ENCODE measurements at places on chromosomes 11 and 22.

DNA sequence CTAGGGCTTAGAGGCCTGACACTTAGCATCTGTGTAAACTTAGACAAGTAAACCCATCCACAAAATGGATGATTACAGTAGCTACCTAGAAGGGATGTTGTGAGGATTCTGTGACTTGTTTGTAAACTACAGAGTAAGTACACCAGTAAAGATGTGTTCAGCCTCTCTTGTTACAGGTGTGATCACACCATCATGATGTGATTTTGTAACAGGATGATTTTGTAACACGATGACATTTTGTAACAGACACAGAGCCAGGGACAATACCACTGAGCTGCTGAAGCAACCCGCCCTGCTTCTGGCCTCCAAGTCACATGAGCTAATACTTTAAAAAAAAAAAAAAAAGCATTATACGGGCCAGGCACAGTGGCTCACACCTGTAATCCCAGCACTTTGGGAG is 17.0 kb downstream of the FADD start:
- DNase-seq: no peak

- DNase-seq: no peak
Observed at GRCh38 chr11:43786016-43786415, 94.6 kb upstream of the ALKBH3 start.

DNA sequence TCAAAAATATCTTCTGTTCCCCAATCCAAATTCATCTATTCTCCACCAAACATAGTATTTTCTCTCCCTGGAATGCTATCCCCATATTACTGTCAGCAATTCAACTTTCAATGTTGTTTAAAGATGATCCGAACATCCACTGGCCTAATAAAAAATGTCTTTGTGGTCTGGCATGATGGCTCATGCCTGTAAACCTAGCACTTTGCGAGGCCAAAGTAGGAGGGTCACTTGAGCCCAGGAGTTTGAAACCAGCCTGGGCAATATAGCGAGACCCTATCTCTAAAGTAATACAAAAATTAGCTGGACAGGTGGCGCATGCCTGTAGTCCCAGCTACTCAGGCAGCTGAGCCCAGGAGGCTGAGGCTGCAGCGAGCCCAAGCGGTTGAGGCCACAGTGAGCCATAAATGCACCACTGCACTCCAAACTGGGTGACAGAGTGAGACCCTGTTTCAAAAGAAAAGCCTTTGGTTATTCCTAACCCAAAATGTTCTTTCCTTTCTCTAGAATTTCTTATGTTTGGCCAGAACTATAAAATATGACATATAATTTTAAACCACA is 29.8 kb downstream of the SIK3 start:
- no peak for DNase-seq

GRCh38 chr11:125833016-125833415 is at the start of gene PATE4:
TSS of gene PATE4 (plus strand) at chr11:125833316. CDS start at chr11:125833360, 44 bp downstream.
- no peak for DNase-seq

- DNase-seq: no peak
Observed at GRCh38 chr11:16295592-16295991, 60.8 kb downstream of the SOX6 start.

- no peak for DNase-seq
Observed at GRCh38 chr11:44833877-44834452, 107.2 kb downstream of the TSPAN18 start.

GRCh38 chr11:19349340-19350025 is 108.7 kb upstream of the E2F8 start:
- DNase-seq: no peak

DNA sequence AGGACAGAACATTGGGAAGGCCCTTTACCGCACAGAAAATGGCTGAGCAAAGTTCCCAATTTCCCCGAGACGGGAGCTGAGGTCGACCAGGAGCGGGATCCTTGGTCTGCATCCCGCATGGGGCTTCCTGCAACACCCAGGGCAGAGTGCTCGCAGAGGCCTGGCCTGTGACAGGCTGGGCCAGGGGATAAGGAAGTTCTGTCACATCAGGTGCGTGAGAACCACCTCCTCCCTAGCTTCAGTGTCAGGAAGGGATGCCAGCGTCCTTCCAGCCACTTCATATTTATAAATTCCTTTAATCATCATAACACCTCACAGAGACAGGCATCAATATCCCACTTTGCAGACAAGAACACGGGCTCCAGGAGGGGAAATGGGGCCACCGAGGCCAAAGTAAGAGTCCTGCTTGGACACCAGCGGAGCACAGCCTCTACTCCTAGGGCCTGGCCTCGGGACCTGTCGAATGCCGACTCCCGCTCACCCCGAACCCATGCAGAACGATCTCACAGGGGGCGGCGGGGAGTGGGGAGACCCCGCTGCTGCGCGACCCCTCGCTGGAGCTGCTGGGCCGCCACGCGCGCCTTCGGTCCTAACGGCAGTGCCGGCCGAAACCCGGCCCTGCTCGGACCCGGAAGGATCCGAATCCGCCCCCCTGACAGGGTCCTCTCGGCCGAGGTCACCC is 532 bp downstream of the BET1L start:
- DNase-seq: no peak

DNA sequence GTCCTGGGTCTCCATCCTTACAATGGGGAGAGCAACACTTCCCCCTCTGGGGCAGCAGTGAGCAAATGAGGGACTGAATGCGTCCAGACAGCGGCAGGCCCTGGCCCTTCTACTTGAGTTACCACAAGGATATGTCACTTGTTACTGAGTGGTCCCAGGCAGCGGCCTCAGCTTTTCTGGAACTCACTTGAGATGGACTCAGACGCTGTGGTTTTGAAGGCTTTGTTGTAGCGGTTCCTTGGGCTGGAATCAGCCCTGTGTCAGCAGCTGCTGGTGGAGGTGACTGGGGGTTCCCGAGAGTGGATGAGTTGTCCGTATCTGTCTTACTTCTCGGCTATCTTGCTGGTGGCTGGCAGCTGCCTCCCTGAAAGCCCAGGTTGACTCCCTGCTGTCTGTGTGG is 77.0 kb downstream of the MICAL2 start:
- no peak for DNase-seq

DNA sequence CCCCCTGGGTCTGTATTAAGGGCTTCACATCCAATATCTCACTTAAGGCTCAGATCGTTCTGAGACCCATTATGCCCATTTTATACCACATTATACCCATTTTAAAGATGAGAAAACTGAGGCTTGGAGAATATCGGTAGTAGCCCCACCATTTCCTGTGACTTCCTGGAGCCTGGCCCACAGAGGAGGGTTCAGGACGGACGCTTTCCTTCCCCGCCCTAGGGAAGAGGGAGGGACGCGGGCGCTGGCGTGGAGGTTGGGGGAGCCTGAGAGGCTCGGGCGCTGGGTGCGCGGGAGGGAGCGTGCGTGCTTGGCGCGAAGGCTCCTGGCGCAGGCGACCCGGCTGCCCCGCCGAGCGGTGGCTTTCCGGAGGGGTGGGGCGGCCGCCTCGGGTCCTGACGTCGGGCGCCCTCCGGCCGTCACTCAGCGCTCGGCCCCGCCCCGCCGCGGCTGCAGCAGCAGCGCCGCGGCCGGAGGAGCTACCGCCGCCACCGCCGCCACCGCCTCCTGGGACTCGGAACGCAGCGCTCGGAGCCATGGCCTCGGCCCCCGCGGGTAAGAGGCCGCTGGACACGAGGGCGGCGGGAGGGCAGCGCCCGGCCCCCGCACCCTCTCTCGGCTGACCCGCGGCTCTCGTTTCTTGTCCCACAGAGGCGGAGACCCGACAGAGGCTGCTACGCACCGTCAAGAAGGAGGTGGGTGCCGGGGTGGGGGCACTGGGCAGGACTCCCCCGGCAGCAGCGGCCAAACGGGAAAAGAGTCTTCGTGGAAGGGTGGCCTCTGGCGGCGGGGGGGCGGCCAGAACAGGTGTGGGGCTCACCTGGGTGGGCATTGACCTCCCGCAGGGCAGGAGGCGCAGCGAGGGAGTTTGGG is at the start of gene SGSM1:
Gene SGSM1 (plus strand): TSS at position 422 of the 873 bp plus-strand sequence. CDS start 115 bp downstream, at position 537.
- peak; percentile 51 for DNase-seq

- DNase-seq: peak; percentile 73
Observed at GRCh38 chr11:60831143-60831500, 10.8 kb upstream of the CCDC86 start.

- no peak for DNase-seq
Observed at GRCh38 chr11:109236696-109237095, 185.3 kb upstream of the C11orf87 start.

- no peak for DNase-seq
Observed at GRCh38 chr11:8087185-8087584, 6.2 kb downstream of the TUB start.

- no peak for DNase-seq
Observed at GRCh38 chr11:3732671-3733436, 61.7 kb upstream of the CHRNA10 start.

- no peak for DNase-seq
Observed at GRCh38 chr11:45658292-45658991, 7.0 kb downstream of the CHST1 start.

DNA sequence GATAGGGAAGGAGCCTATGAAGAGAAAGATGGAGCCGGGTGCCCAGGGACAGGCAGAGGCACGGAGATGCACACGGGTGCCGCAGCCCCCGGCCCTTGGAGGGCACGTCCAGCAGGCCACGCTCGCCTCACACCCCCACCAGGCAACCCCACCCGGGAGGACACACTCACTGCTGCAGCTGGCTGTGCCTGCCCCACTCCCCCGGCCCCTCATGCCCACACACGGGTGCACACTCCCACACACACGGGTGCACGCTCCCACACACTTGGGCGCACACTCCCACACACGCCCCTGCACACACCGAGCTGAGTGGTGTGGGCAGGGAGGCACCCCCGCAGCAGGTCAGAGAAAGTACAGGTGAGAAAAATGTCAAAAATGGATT is 1.1 kb downstream of the MOB2 start:
- no peak for DNase-seq

- no peak for DNase-seq
Observed at GRCh38 chr11:106625566-106625965, 392.7 kb downstream of the GUCY1A2 start.

- no peak for DNase-seq
Observed at GRCh38 chr11:113906516-113906915, 1.9 kb downstream of the HTR3B start.

DNA sequence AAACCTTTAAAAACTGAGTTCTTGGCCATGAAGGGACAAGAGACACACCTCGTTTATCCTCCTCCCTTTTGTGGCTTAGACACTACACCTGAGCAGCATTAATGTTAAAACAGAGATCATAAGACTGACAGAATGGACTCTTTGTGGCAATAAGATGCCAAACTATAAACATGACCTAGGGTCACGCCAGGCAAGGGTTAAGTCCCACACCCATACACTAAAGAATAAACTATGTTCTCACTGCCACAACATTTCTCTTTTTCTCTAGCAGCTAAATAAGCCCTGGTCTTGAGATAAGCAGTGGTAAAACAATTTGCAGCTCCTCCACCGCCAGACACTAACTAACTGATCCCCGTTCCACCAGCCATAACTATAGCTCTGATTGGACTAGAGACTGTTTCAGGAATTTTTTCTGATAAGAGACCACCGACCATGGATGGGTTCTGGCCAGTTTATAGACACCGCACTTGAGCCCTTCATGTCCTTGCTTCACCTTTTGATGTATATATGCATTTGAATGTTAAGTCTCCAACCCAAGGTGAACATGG is 4.9 kb upstream of the SLCO2B1 start:
- DNase-seq: no peak

DNA sequence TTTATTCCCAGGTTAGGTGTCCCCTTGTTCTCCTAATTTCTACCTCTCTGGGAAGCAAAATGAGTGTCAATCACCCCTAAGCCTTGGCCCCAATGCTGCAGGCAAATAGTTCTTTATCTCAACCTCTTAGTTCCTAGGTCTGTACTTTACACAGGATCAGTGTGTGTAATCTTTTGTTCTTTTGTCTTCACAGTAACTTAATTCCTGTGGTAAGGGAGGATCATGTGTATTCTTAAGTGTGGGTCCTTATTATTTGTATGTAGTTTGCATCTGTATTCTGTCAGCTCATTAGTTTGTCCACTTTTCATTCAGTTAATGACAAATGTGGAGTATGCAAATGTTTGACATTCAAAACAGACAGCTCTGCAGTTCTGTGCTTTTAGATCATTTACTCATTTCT is 166.7 kb downstream of the FAT3 start:
- no peak for DNase-seq

GRCh38 chr22:24086310-24086709 is 75.2 kb downstream of the CABIN1 start:
- no peak for DNase-seq

GRCh38 chr11:16867097-16867496 is 128.7 kb downstream of the C11orf58 start:
- no peak for DNase-seq

- no peak for DNase-seq
Observed at GRCh38 chr11:110989428-110990133, 255.9 kb upstream of the POU2AF2 start.

GRCh38 chr11:76849376-76849775 is 11.3 kb upstream of the ACER3 start:
- no peak for DNase-seq

DNA sequence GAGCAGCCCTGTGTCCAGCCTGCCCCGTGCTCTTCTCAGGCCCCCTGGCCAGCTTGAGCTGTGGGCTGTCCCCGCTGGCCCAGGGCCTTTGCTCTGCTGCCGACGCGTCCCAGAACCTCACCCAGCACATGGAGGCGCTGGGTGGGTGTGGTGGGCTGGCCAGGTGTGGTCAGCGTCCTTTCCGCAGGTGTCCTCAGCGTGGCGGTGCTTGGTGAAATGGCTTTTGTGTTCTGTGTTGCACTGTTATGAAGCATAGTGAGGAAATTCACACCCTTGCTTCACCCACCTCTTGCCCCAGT is 37.4 kb downstream of the GRAMD4 start:
- DNase-seq: no peak

DNA sequence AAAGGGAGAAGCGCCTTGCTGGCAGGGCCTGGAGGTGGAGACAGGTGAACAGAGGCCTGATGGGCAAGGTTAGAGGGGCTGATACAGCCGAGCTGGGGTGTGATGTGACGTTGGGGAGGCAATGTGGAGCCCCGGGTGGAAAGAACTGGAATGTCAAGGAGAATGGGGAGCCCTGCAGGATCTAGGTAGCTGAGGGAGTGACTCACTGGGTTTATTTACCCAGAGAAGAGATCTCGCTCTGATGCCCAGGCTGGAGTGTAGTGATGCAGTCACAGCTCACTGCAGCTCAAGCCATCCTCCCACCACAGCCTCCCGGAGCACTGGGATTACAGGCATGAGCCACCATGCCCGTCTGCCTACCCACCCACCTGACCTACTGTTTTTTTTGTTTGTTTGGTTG is 1.9 kb upstream of the CYB5R3 start:
- no peak for DNase-seq

DNA sequence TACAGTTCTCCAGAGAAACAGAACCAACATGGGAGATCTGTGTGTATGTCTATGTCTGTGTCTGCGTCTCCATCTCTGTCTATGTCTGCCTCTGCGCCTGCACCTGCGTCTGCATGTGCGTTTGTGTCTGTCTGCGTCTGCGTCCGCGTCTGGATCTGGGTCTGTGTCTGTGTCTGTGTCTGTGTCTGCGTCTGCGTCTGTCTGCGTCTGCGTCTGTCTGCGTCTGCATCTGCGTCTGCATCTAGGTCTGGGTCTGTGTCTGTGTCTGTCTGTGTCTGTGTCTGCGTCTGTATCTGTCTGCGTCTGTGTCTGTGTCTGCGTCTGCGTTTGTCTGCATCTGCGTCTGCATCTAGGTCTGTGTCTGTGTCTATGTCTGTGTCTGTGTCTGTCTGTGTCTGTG is 88.4 kb upstream of the SLC22A12 start:
- no peak for DNase-seq

GRCh38 chr22:39522567-39523300 is 2.4 kb downstream of the ATF4 start:
- no peak for DNase-seq

- no peak for DNase-seq
Observed at GRCh38 chr11:2529636-2530035, 84.8 kb downstream of the KCNQ1 start.

GRCh38 chr11:14552089-14552488 is 31.9 kb upstream of the PSMA1 start:
- DNase-seq: no peak

All from stimulated activated CD8-positive, alpha-beta memory T cell treated with anti-CD3 and anti-CD28 coated beads, Interleukin-7, amount 100 ng/mL, for 1 hour (primary cell).